GM13976 (cell line): ENCODE measurements at places on chromosomes 13 and 19.

- no peak for DNase-seq
Observed at GRCh38 chr13:39779337-39780265, 124.1 kb downstream of the COG6 start.

DNA sequence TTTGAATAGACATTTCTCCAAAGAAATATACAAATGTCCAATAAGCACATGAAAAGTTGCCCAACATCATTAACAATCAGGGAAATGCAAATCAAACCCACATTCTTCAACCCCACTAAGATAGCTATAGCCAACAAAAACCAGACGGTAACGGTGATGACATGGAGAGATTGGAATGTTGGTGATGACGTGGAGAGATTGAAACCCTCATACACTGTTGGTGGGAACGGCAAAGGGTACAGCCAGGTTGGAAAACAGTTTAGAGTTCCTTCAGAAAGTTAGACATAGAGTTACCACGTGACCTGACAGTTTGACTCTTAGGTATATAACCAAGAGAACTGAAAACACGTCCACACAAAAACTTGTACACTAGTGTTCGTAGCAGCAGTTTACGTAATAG, 48.1 kb downstream of the TNFRSF19 start:
- no peak for DNase-seq

- no peak for DNase-seq
Observed at GRCh38 chr13:34408640-34409039, 533.4 kb upstream of the NBEA start.

- DNase-seq = no peak
Observed at GRCh38 chr13:51826606-51827005, 18.4 kb downstream of the TMEM272 start.

DNA sequence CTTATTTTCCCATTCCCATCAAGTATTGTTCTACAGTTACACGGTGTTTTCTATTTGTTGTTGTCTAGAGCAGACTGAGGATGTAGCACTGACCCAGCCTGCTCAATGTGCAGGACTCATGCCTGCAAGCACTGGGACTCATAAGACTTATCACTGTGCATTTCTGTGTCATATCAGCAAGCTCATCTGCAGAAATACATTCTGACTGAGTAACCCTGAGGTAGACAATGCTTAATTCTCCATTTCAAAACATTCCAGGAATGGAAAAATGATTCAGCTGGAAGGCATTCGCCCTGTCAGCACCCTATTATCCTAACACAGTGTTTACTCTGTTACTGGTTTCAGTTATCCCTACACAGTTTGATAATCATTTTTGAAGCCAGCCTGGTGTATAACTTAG, 2506.4 kb downstream of the PCDH9 start:
- no peak for DNase-seq

- DNase-seq = no peak
Observed at GRCh38 chr13:23770973-23771372, 118.2 kb downstream of the MIPEP start.

- DNase-seq = no peak
Observed at GRCh38 chr19:14411161-14411937, 7.8 kb downstream of the DDX39A start.

- DNase-seq = no peak
Observed at GRCh38 chr19:18520848-18521691, 800 bp downstream of the ELL start.

- DNase-seq = no peak
Observed at GRCh38 chr13:79011179-79011578, 352.2 kb upstream of the OBI1 start.

DNA sequence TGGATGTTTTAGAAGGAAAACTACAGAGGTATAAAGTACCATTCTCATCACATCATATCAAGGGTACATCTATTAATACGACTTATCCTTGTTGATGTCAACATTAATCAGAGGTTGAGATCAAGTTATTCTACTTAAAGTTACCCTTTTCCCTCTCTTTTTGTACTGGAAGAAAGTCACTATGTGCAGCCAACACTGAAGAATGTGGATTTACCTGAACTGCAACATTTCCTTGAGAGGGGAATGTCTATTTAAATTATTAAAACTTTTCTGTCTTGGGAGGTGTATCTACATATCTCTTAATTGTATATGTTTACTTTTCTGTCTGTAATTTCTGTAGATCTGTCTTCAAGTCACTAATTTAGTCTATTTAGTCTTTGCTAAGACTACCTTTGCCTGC, 2.5 kb upstream of the FBXL3 start:
- DNase-seq = no peak

- DNase-seq = no peak
Observed at GRCh38 chr13:81987159-81987558, 1646.2 kb upstream of the SPRY2 start.

- no peak for DNase-seq
Observed at GRCh38 chr13:108352599-108352998, 83.1 kb downstream of the TNFSF13B start.

DNA sequence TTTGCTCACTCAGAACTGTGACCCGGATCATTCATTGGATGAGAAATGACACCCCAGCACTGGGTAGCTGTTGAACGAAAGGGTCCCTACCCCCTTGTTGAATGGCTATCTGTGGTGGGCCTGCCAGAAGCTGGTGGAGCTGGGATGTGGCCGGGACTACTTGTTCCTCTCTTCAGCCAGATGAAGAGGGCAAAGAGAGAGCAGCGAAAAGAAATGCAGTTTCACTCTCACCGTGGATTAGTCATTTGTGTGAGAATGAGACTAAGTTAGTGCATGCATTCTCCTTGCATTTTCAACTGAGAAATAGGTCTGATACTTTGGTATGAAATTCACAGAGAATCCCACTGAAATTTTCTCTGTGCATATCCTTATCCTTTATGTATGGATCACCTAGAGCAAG, 553.1 kb downstream of the IRS2 start:
- DNase-seq = no peak

DNA sequence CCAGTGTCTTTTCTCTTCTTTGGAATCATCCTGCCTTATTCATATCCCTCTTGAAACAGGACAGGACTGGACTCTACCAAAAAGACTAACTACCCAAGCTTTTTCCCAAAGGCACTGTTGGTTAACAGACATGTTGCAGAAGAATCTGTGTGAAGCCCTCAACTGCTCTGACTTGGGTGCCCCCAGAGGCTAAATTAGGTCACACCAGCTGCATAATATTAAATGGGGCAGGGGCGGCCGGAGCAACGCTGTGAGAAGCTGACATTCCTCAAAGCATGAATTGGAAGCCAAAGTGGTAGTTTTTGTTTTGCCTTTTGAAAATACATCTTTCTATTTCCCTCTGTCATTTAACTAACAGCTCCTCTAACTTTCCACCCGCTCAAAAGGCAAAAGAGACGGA, 185.9 kb downstream of the LHFPL6 start:
- DNase-seq = no peak

GRCh38 chr19:57934820-57935665, at the start of gene ZNF418:
Gene ZNF418, minus strand, starts transcription at chr19:57935402. Its CDS starts 1,580 bp downstream, at chr19:57933822.
- peak; percentile 49 for DNase-seq

DNA sequence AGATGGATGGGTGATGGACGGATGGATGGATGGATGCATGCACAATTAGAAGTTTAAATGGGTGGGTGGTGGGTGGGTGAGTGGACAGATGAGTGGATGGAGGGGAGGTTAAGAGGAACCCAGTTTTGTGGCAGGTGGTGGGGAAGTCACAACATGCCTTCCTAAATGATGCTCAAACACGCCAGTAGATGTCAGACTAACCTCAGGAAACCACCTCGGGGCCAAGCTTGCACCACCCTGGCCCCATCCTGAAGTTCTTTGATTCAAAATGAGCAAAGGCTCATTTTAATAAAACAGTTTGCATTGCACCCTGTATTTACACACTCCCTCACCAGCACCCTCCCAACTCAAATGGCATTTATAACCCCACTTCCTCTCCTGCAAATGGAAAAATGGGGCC, 91.4 kb upstream of the CACNA1A start:
- peak; percentile 88 for DNase-seq

- DNase-seq = peak; percentile 73
Observed at GRCh38 chr19:18292810-18293641, 11.6 kb upstream of the JUND start.

GRCh38 chr13:42181381-42181953, 90.5 kb upstream of the AKAP11 start:
- peak; percentile 8 for DNase-seq

DNA sequence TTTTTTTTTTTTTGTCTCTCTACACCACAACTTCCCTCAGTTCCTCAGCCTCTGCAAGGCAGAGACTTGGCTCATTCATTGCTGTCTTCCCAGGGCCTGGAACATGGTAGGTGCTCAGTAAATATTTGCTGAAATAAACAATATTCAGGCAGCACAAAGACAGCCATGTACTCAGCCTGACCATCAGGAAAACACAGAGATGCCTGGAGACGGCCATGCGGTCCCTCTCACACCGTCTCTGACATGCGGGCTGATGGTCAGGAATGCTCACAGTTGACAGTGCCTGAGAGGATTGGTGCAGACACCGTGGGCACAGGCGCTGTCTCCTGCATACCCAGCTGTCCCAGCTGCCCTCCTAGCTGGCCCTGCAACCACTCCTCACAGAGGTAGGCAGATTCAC, 924 bp downstream of the PRAM1 start:
- DNase-seq = no peak

DNA sequence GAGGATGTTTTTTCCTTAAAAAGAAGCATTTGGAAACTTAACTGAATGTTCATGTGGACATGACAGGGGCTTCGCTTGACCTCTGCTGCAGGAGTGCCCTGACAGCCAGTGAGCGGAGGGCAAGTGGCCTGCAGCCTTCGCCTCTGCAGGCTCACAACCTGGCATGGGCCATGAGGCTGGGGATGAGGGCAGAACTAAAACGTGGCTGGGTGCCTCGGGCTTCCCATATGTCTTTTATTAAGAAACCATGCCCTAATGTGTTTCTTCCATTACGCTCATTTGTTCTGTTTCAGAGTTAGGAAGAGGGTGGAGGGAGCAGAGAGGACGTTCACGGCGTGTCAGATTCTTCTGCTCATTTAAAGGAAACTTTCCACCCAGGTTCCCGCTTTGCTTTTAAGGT, 2.9 kb downstream of the ARHGEF7 start:
- DNase-seq = no peak

DNA sequence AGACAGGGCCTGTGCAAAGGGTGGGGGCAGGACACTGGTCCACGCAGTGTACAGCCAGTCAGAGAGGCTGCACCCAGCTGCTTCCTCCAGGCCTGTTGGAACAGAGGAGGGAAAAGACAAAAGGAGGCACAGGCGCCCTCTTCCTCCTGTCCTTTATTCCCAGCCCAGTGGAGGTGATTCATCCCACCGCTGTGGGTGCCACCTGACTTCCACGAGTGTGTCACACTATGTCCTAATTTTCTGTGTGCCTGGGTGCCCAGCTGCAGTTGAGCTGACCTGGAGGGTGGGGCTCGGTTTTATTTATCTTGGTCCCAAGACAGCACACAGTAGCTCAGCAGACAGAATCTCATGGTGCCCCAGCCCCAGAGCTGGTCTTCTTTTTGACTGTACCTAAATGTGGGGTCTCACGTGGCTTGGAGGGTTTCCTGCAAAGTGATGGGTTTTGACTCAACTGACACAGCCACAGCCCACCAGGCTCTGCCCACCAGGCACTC, 9.0 kb downstream of the EPS15L1 start:
- no peak for DNase-seq

DNA sequence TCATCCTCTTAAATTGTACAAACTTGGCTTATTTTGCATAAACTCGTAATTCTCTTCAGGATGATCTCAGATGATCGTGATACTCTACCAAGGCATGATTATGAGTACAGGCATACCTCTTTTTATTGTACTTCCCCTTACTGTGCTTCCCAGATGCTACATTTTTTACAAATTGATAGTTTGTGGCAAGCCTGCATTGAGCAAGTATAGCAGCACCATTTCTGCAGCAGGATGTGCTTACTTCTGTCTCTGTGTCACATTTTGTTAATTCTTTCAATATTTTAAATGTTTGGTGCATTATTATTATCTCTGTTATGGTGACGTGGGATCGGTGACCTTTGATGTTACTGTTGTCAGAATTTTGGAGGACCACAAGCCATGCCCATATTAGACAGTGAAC, 752.3 kb downstream of the PCDH9 start:
- DNase-seq = no peak

GRCh38 chr13:24023073-24023472, 125.8 kb upstream of the C1QTNF9B start:
- DNase-seq = no peak

GRCh38 chr13:99299256-99299919, 7.8 kb downstream of the GPR183 start:
- DNase-seq = no peak

- DNase-seq = no peak
Observed at GRCh38 chr19:46959894-46960556, 59.6 kb upstream of the NPAS1 start.

- DNase-seq = no peak
Observed at GRCh38 chr13:36764957-36765356, 54.1 kb upstream of the RFXAP start.

GRCh38 chr13:39887387-39887786, 231.9 kb downstream of the COG6 start:
- DNase-seq = no peak

GRCh38 chr13:103188713-103189326, 122.6 kb upstream of the SLC10A2 start:
- peak; percentile 21 for DNase-seq

- no peak for DNase-seq
Observed at GRCh38 chr19:48368936-48369335, 4.8 kb downstream of the SYNGR4 start.

- DNase-seq = no peak
Observed at GRCh38 chr13:79317856-79318255, 88.2 kb downstream of the RBM26 start.

DNA sequence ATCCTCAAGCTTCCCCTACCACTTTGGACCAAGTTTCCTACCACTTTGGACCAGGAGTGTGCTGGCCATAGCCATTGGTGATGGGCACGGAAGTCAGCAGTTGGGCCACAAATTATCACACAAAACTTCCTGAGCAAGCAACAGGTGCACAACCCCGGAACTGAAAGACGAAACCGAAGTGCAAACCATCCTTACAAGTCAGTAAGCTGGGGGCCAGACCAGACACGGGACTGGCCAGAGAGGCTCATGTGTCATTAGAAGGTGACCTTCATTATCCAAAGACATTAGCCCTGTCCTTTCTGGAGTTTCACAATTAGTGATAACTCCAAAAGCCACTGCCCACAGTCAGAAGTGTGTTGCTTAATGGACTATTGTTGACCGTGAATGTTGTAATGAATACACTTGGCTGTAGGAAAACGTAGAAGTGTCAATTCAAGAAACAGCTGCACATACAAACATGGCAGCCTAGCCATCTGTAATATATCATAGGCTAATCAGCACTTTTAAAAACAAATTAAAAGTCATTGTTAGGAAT, 244.1 kb upstream of the IRS2 start:
- no peak for DNase-seq

- DNase-seq = no peak
Observed at GRCh38 chr19:6413291-6413690, 11.3 kb downstream of the KHSRP start.

GRCh38 chr19:33052352-33052972, 12.2 kb downstream of the RHPN2 start:
- DNase-seq = no peak

GRCh38 chr13:94335761-94336526, 143.5 kb downstream of the DCT start:
- DNase-seq = no peak

GRCh38 chr13:80215368-80215767, 125.6 kb downstream of the SPRY2 start:
- DNase-seq = no peak

- no peak for DNase-seq
Observed at GRCh38 chr13:113670541-113670940, 3.5 kb downstream of the GRK1 start.

- DNase-seq = no peak
Observed at GRCh38 chr19:57096685-57097361, 23.0 kb upstream of the USP29 start.
